Activated CD8-positive, alpha-beta T cell treated with anti-CD3 and anti-CD28 coated beads for 36 hours (primary cell): ENCODE measurements at places on chromosomes 4 and X. TPM values are rescaled to one million over a fixed set of nuclear protein-coding genes. Genes with fewer than 3 reads are reported as not detected.

- no peaks in the 10 kb centered on the region for H3K36me3 ChIP-seq
- H3K27me3 ChIP-seq, result peaks cover 52% of the 10 kb centered on the region
- H3K27ac ChIP-seq, result no peak overlapping the region
- H3K4me3 ChIP-seq, result peak overlapping the region; percentile 68
- H3K4me1 ChIP-seq, result peaks cover 21% of the 10 kb centered on the region
Measured at GRCh38 chrX:72306085-72306801, 529 bp upstream of the CITED1 start.

GRCh38 chrX:135185795-135186443 is 14.7 kb upstream of the CT55 start:
- no peaks in the 10 kb centered on the region for H3K4me1 ChIP-seq
- H3K27me3 ChIP-seq, result peaks cover 11% of the 10 kb centered on the region
- DNase-seq, result peak; percentile 43
- no peaks in the 10 kb centered on the region for H3K36me3 ChIP-seq
- H3K27ac ChIP-seq, result no peak overlapping the region

DNA sequence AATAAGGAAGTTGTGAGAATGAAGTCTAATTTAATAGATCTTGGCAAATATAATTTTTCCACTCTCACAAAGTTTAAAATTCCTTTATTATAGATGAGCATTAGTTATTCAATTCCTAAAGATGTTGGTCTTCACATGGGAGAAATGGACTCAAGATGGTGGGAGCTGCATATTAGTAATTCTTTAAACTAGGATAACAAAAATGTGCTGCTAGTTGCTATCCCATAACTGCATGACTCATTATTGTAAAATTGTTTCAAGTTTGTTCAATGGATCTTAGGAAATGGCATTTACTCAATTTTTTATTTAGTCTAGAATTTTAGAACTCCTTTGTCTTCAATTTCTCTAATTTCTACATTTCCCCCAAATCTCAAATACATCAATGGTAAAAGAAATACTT is 155.8 kb downstream of the ATP10D start:
- no peaks in the 10 kb centered on the region for H3K36me3 ChIP-seq
- no peak for DNase-seq
- H3K27me3 ChIP-seq, result peaks cover 7% of the 10 kb centered on the region
- H3K27ac ChIP-seq, result no peak overlapping the region

GRCh38 chr4:102627831-102628523 is 126.8 kb downstream of the NFKB1 start:
- H3K36me3 ChIP-seq, result peaks cover 7% of the 10 kb centered on the region
- H3K4me3 ChIP-seq, result peak overlapping the region; percentile 17
- H3K27me3 ChIP-seq, result no peaks in the 10 kb centered on the region
- peaks cover 70% of the 10 kb centered on the region for H3K4me1 ChIP-seq
- H3K27ac ChIP-seq, result peak overlapping the region; percentile 79
- DNase-seq, result peak; percentile 58

- H3K36me3 ChIP-seq, result no peaks in the 10 kb centered on the region
- no peak within 1 kb of the TSS for H3K4me3 ChIP-seq
- no peaks in the 10 kb centered on the region for H3K4me1 ChIP-seq
- no peaks in the 10 kb centered on the region for H3K27me3 ChIP-seq
- no peak within 1 kb of the TSS for H3K27ac ChIP-seq
- no peak for DNase-seq
Measured at GRCh38 chrX:87517571-87518141, at the start of gene KLHL4. Gene KLHL4 (plus strand): TSS chrX:87517802. CDS start chrX:87517894, 92 bp downstream.

DNA sequence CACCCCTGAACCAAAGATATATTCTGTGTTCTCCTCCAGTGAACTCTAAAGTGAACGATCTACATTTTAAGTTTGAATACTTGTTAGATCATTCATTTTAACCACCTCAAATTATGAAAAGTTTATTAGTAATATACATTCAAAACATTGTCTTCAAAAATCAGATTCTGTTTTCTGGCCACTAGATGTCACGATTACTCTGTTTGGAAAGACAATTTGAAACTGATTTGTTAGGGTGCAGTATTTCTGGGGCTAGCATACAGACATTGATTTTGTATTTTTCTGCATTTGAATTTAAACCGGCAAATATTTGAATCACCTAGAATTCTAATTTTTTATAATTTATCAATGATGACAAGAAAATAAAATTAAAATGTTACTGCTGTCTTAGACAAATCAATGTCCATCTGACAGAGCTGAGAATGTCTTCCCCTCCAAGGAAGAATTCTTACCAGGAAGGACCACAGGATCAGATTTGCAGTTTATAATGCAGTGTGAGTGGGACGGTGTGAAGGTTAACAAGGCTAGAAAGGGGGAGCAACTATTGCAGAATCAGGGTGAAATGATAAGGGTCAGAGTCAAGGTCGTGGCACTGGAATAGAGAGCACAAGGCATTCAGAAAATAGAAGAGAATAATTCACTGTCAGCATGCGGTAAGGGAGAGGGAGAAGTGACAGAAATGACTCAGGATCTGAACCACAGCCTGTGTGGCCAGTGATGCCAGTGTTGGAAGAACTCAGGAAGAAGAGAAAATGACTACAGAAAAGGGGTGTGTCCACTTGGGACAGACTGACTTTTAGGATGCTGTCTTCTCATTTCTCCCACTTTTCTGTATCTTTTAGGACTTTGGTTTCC is 91.6 kb downstream of the ANXA10 start:
- DNase-seq, result no peak
- no peaks in the 10 kb centered on the region for H3K27me3 ChIP-seq
- no peak overlapping the region for H3K4me3 ChIP-seq
- H3K4me1 ChIP-seq, result no peaks in the 10 kb centered on the region
- H3K27ac ChIP-seq, result no peak overlapping the region

GRCh38 chrX:105477351-105477750 is 256.9 kb upstream of the TEX13A start:
- no peaks in the 10 kb centered on the region for H3K27me3 ChIP-seq
- H3K4me1 ChIP-seq, result no peaks in the 10 kb centered on the region
- no peak overlapping the region for H3K27ac ChIP-seq

DNA sequence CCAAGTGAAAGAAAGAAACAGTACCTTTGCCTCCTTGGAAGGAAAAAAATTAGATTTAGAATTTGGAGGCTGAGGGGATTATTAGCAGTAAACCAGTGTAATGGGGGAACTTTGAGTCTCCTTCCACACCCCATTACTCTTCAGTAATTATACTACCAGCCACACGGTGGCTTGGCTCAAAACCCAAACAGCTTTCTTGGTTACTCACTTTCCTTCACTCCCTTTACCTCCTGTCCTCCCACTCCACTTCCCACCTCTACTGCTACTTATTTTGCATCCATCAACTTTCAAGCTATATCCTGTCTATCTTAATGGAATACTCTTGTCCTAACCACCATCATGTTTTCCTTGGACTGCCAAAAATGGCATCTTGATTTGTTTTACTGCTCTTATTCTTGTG is 310.6 kb upstream of the AADAT start:
- no peak for DNase-seq
- H3K27ac ChIP-seq, result no peak overlapping the region
- no peaks in the 10 kb centered on the region for H3K27me3 ChIP-seq
- H3K4me1 ChIP-seq, result no peaks in the 10 kb centered on the region

DNA sequence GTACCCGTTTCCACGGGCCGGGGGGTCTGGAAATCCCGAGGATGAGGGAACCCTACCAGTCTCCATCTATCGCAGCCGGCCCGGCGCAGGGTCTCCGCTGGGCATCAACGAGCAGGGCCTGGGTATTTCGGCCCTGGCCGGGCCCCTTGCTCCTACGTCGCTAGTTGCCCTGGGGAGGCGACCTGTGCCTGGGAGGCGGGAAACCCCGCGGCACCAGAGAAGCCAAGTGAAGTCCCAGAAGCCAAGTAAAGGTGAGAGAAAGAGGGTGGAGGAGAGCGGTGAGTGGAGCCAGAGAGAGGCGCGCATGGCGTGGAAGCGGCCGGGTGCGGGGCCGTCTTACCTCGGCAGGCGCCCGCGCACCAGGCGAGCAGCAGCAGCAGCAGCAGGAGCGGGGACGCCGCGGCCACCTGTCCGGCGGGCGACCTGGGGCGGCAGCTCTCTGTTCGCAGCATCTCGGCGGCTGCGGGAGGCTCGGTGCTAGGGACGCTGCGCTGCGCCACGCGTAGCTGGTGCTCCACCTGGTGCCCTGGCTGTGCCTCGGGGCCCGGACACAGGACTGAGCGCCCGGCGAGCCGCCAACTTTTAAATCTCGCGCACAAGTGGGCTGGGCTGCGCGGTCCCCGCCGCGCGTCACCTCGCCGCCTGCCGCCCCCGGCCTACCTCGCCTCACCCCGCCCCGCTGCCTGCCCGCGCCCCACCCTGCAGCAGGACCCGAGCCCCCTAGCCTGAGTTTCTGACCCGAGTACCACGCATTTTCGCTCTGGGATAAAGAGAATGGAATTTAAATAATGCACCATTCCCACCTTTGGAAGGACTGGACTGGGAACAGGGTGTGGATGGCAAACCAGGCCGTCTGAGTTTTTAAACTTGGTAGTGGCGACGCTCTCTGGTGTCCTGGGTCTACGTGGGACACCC is at the start of gene NMU:
TSS of gene NMU (minus strand) at position 558 of the 915 bp plus-strand sequence. CDS start at position 452, 106 bp downstream.
- peak; percentile 68 for DNase-seq
- H3K4me3 ChIP-seq, result peak within 1 kb of the TSS; percentile 60
- H3K27ac ChIP-seq, result no peak within 1 kb of the TSS
- H3K36me3 ChIP-seq, result no peaks in the 10 kb centered on the region
- H3K27me3 ChIP-seq, result peaks cover 54% of the 10 kb centered on the region

DNA sequence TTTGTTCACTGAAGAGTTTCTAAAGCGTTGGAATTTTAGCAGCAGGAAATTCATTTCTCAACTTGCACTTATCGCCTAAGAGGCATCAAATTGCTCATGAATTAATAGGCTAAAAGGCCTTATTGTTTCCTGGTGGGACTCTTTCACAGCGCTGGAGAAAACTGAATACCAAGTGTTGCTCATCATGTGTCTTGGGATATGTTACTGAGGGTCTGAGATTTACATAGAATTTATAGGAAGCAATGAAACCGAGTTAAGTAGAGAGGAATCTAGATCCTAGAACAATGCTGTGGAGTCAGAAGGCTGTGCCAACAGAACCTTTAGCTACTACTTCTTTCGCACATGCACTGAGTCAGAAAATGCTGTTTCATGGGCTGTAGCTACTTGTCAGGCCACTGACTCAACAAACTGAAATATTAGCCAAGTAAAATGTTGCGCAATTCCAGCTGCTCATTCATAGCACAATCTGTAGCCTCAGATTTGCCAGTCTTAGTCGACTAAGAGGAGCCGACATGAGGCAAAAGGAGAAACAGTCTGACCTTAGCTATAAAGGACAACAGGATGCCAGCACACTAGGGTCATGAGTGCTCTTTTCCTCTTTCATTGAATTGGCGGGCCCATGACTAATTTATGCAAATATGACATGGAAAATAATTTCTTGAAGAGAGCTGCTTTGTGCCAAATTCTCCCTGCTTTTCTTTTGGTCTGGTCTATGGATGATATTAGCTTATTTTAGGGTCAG is 35.9 kb upstream of the CXCL8 start:
- H3K4me3 ChIP-seq, result no peak overlapping the region
- H3K27ac ChIP-seq, result no peak overlapping the region
- H3K36me3 ChIP-seq, result no peaks in the 10 kb centered on the region

GRCh38 chr4:67894659-67895058 is 10.9 kb upstream of the TMPRSS11D start:
- H3K4me1 ChIP-seq, result no peaks in the 10 kb centered on the region
- H3K36me3 ChIP-seq, result no peaks in the 10 kb centered on the region
- no peaks in the 10 kb centered on the region for H3K27me3 ChIP-seq

DNA sequence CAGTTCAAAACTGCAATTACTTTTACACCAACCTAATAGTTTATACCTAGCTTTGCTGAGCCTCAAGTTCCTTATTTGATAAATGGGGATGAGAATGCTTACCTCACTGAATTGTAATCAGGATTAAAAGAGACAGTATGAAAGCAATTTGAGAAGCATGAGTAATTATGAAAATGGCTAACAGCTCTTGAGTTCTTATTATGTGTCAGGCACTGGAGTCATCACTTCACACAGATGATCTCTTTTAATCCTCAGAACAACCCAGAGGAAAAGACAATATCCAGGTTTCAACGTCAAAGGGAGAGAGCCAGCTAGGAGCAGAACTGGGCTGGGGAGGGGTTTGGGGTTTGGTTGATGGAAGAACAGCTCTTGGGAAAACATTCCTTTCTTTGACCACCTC is 221.0 kb upstream of the NWD2 start:
- no peak overlapping the region for H3K27ac ChIP-seq
- H3K4me1 ChIP-seq, result no peaks in the 10 kb centered on the region
- DNase-seq, result no peak
- H3K27me3 ChIP-seq, result no peaks in the 10 kb centered on the region

DNA sequence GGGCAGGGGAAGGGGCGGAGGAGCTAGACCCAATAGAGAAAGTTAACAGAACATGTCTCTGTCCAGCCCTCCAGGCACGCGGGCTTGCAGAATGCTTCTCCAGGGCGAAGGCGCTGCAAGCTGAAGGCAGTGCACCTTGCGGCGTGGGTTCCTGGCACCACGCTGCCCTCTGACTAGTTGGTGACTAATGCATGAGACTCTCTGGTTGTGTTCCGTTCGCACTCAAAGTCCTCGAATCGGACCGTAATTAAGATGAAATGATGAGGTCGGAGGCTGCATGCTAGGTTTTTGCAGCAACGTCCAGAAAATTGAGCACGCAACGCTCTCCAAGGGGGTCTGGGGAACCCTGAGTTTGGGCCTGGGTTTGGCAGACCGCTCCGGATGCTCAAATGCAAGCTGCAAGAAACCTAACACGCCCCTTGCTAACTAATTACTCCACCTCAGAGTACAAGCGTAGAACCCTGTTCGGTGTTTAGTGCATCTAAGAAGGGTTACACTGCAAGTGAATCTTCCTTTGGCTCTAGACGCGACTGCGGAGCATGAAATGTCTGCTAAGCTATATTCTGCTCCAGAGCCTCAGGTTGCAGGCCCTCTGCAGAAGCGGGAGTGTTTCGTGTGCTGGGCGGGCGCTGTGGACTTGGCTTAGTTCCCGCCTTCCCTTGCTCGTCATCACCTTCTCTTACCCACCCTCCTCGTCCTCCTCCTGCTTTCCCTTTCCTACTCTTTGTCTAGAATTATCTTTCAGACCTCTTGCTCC is 57.1 kb upstream of the NKAP start:
- no peaks in the 10 kb centered on the region for H3K36me3 ChIP-seq
- H3K4me1 ChIP-seq, result peaks cover 11% of the 10 kb centered on the region
- H3K27me3 ChIP-seq, result peaks cover 55% of the 10 kb centered on the region
- DNase-seq, result no peak
- no peak overlapping the region for H3K27ac ChIP-seq
- H3K4me3 ChIP-seq, result peak overlapping the region; percentile 15

GRCh38 chr4:150355858-150356455 is 226.0 kb upstream of the MAB21L2 start:
- H3K36me3 ChIP-seq, result no peaks in the 10 kb centered on the region
- no peak overlapping the region for H3K4me3 ChIP-seq
- H3K4me1 ChIP-seq, result no peaks in the 10 kb centered on the region
- no peaks in the 10 kb centered on the region for H3K27me3 ChIP-seq

SMIM10 gene
- 1.7 TPM for total RNA-seq

PABPC1L2A gene
- total RNA-seq, result not detected

HTRA3 gene
- total RNA-seq, result not detected

GPM6B gene
- total RNA-seq, result not detected

AP1AR gene
- 15.5 TPM for total RNA-seq

MSANTD1 gene
- 0.43 TPM for total RNA-seq

MND1 gene
- 48.0 TPM for total RNA-seq

FOXR2 gene
- total RNA-seq, result not detected

ITM2A gene
- total RNA-seq, result 70.5 TPM
